ENCODE measurements at places on chromosomes 6 and 20.

GRCh38 chr6:14743474-14744211, 502.2 kb upstream of the JARID2 start:
- peak; percentile 49 for DNase-seq

- no peak for DNase-seq
Observed at GRCh38 chr6:111925296-111925695, 52.0 kb upstream of the FYN start.

GRCh38 chr6:11965499-11965898, 46.6 kb upstream of the HIVEP1 start:
- DNase-seq, result no peak

DNA sequence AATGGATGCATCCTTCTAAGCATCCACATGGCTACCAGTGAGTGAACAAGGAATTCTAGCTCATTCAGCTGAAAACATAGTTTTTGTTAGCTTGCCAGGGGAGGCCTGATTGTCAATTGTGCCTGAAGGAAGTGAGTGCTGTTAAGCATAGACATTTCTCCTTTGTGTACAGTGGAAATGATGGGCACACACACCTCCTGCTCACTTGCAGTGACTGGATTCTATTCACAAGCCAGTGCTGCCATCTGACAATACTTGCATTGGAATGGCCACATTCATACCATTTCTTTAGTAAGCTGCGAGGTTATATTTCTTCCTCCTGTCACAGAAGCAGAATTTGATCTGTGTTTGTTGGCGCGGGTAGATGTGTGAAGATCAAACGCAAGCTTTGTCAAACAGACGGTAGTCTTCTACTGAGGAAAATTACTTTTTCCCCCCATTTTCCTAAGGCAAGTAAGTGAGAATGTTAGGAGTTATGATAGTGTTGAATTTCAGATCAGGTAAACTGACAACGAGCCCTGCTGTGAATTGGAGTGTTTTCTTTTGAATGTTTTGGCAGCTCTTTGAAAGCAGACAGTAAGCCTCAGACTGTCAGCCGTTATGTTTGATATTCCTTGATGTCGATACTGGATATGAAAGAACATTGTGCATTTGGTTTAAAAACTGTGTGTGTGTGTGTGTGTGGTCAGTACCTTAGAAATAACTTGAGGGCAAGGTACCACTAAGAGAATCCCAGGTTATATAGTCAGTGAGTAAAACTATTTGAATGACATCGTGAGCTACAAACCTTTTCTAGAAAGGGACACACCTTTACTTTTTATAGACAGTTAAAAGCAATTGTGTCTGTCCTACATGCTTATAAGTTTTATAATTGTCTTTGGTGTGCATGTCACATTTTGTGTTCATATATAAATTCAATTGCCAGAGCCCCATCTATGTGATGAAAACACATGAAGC, 84.2 kb upstream of the BMP2 start:
- no peak for DNase-seq

GRCh38 chr20:17765017-17765416, 65.3 kb downstream of the BANF2 start:
- DNase-seq, result no peak

- DNase-seq, result no peak
Observed at GRCh38 chr6:14373648-14374437, 256.3 kb downstream of the CD83 start.

GRCh38 chr6:154569156-154569862, 58.8 kb upstream of the CNKSR3 start:
- DNase-seq, result no peak

- no peak for DNase-seq
Observed at GRCh38 chr6:33414592-33415271, 3.2 kb downstream of the CUTA start.

GRCh38 chr6:146896062-146896813, 297.5 kb downstream of the ADGB start:
- no peak for DNase-seq

- no peak for DNase-seq
Observed at GRCh38 chr6:161233986-161234661, 39.7 kb downstream of the AGPAT4 start.

DNA sequence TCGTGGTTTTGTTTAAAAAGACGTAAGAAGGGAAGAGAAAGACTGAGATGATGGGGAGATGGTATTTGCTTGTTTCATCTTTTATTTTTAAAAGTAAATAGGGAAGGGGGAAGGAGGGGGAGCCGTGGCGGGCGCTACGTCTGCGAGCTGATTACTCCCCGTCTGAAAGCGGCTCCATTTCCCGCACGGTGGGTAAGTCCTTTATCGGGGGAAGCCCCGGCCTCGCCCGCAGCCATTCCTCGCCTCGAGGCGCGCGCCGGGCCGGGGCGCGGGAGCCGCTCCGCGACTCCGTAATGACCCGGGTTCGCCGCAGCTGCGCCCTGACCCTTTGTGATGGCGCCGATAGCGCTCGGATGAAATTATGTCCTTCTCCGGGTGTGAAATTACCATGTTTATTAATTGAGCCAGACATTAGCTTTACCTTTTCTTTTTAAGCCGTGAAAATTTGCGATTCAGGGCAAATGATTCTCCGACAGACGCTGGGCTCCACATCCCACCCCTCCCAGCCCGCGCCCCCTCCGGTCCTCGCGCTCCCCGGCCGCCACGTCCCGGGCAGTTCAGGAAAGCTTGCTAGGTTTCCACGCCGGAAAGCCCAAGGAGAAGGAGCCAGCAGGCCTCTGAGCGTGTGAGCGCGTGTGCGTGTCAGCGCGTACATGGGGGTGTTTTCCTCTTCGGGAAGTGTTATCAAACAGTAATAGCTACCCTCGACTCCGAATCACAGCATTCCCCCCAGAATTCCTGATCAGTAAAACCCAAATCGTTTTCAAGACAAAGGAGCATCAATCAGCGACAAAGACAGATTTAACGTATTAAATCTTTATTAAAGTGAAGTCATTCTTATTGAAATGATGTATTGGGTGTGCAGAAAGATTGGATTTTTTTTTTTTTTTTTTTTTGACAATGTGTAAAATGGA, 30.0 kb downstream of the TFAP2A start:
- no peak for DNase-seq

- no peak for DNase-seq
Observed at GRCh38 chr6:157584036-157584435, 203.0 kb downstream of the ZDHHC14 start.

GRCh38 chr20:21708738-21709534, 3.5 kb downstream of the PAX1 start:
- no peak for DNase-seq

- DNase-seq, result no peak
Observed at GRCh38 chr6:136774228-136775041, 17.8 kb downstream of the MAP3K5 start.

- DNase-seq, result no peak
Observed at GRCh38 chr6:24183584-24183983, 57.6 kb downstream of the NRSN1 start.

- peak; percentile 77 for DNase-seq
Observed at GRCh38 chr20:43749734-43750294, 23.0 kb upstream of the GTSF1L start.

DNA sequence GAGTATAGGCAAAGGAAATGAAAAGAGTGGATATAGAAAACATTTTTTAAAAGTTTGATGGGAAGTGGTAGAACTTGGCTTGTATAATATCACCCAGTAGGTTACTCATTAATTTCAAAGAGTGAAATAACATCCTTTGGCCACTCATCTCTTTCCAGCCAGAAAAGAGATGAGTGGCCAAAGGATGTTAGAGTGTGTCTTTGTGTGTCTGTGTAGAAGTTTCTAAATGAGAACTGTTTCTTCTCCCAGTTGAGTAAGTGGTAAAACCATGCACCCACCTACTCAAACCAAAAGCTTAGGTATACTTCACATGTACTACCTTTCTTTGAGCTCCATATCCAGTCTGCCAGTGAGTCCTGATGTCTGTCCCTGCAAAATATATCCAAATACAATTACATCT, 47.7 kb upstream of the TMEM244 start:
- DNase-seq, result no peak

GRCh38 chr20:17966432-17967310, 1.9 kb downstream of the SNX5 start:
- peak; percentile 33 for DNase-seq

- DNase-seq, result peak; percentile 73
Observed at GRCh38 chr6:106223300-106223930, 102.1 kb downstream of the ATG5 start.

DNA sequence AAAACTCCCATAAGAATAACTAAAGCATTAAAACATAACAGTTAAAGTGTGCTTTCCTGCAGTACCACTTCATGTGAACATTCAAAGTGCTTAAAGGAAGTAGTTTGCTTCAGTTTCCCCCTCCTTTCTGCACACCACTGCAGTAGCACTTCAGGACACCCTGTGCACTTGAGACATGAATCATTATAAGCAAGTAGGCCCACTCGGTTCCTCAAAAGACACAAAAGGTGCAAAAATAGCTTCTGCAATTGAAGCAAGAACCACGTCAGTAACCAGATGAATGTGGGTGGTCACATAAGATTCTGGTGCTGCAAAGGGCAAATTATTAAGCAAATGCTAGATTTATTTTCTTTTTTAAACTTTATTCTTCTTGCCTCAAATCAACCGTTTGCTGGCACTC, 160.6 kb downstream of the HIVEP2 start:
- no peak for DNase-seq

GRCh38 chr6:157861814-157862213, 38.8 kb downstream of the SNX9 start:
- DNase-seq, result no peak

DNA sequence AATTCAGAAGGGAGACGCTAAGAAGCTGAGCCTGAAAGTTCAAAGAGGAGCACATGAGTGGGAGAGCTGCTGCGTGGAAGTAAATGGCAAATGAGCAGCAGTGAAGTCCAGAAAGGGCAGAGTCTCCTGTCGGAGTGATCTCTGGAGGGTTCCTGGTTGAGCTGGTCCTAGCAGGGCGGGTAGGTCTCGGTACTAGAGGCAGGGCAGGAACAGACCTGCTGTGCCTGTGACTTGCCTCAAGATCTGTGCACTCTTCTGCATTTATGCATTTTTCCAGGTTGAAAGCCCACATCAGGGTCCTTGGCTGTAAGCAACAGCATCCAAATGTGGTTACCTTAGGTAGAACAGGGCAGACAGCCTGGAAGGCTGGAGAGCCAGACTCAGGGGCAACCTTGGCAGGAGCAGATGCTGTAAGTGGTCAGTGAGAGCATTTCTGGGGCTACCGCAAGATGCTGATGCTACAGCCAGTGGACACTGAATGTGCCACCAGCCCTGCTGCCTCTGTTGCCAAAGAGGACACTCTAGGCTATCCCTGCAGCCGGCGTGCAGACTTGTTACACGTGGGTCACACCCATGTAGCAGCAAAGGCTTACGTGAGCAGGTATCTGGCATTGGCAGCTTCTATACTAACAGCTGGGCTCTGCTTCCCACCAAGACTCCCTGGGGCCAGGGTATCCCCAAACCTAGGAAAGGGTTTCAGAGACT, 8.4 kb downstream of the DUSP22 start:
- no peak for DNase-seq

GRCh38 chr20:19275038-19275629, 62.7 kb downstream of the SLC24A3 start:
- no peak for DNase-seq

- no peak for DNase-seq
Observed at GRCh38 chr6:45709781-45710220, 305.9 kb downstream of the CLIC5 start.

- DNase-seq, result no peak
Observed at GRCh38 chr6:138592749-138593123, 93.4 kb upstream of the NHSL1 start.

GRCh38 chr6:15530411-15530810, 132.4 kb downstream of the DTNBP1 start:
- DNase-seq, result no peak

DNA sequence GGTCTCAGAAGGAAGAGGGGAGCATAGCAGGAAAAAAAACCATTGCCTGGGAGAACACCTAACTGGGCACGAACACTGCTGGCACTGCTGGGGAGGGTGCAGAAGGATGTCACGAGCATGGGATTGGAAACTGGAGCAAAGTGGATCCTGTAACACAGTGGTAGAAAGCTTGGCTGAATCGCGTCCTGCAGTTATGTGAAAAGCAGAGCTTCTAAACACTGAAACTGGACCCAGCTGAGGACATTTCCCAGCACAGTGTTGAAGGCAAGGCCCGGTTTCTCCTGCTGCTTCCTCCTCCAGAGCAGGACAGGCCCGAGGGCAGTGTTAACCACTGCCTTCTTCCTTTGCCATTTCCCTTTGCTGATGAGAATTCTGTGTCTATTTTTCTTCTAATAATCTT, 6.7 kb downstream of the APMAP start:
- peak; percentile 1 for DNase-seq

GRCh38 chr6:14478381-14479225, 361.0 kb downstream of the CD83 start:
- no peak for DNase-seq

GRCh38 chr6:25392372-25392771, 113.2 kb downstream of the CARMIL1 start:
- no peak for DNase-seq

DNA sequence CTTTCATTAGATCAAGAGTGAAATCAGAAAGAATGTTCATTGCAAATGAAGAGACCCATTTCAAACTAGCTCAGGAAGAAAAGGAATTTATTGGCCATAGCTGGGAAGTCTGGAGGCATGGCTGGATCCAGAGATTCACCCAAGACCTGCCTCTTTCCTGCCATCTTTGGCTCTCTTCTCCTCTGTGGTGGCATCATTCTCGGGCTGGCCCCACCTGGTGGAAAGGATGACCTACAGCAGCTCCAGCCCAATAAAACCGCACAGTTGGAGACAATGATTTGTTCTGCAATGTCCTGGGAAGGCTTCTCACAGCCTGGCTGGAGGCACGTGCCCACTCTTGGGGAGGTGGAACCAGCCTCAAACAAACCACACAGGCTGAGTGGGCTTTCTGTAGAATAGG, 18.1 kb upstream of the FERMT1 start:
- DNase-seq, result peak; percentile 21
